NCI-H226 (cell line): ENCODE measurements at places on chromosomes 7 and 10.

DNA sequence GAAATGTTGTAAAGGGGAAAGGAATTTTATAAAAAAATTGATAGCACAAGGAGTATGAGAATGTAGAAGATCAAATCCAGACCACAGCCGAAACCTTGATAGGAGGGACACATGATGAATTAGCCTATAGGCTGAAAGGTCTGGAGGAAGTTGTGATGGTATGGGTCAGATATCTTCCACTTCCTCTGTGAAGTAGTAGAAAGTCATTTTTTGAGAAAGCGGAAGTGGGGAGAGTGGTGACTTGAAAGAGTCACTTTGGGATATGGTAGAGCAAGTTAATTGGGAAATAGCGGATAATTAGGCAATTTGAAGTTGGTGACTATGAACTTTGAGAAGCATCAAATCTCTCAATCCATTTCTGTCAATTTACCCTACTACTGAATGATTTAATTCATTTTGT is 99.4 kb downstream of the GRM8 start:
- no peak for DNase-seq

DNA sequence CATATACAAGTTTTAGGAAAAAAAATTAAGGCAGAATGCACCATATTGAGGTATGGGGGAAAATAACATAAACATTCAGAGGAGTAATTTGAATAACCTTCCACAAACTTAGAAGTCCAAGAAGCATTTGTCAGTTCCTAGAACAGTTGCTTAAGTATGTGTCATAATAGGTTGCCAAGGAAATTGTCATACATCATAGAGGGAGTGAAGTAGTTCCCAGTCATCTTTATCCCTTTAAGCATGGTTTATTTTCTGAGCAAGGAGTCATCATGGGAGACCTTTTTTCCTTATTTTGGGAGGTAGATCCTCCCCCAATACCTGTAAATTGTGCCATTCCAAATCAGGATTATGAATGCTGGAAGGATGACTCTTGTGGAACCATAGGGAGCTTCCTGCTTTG is at the start of gene SSMEM1:
Gene SSMEM1 (plus strand): TSS at position 219 of the 400 bp plus-strand sequence. CDS start 51 bp downstream, at position 270.
- peak; percentile 74 for DNase-seq

GRCh38 chr7:26688936-26689506 is 175.4 kb downstream of the SKAP2 start:
- no peak for DNase-seq

DNA sequence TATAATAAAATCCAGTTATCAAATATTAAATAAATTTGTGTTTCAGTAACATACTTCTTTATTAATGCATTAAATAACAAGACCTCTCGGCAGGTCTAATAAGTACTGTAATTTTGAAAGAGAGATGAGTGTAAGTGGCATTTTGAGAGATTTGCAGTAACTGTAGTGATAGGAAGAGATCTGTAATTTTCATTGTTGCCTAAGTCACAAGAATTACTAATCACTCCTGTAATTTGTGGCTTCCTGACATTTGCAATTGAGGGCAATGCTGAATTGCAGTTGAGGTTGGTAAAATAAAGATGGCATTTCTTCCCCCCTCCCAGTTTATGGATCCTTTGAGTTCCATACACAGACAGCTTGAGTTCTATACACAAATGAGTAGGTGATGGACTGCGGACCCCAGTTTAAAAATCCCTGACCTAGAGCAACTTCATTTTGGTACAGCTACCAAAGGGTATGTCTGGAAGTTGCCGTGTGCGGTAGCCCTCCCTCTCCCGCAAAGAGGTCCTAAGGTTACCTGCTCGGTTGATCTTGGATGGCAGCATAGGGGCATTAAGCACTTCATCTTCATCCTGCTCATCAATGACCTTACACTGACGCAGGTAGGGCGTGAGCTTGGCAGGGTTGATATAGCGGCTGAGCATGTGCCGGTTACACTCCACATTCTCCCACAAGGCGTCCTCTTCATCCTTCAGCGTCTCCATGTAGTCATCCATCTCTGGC is 96.4 kb downstream of the CARD11 start:
- DNase-seq = no peak

DNA sequence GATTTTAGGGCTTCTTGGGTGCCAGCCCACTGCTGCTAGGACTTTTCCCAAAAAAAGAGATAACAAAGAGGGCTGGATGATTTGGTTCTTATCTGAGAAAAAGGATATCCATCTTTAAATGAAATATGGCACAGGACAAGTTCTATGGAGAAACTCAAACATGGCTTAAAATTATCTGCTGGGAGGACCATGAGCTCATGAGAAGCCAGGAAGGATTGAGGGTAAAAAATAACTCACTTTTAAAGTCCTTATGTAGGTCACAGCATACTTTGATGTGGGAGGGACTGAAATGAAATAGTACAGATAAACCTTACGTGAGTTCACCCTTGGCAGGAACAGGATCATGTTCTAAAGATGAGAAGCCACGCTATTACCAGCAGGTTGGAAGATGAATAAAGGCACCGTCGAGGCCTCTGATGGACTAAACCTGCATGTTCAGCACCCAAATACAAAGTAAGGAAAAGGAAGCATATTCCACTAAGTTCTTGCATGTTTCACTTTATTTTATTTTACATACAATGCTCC is 369.2 kb upstream of the KLF6 start:
- DNase-seq = no peak

GRCh38 chr7:63900394-63901203 is 98.0 kb upstream of the ZNF722 start:
- DNase-seq = no peak

DNA sequence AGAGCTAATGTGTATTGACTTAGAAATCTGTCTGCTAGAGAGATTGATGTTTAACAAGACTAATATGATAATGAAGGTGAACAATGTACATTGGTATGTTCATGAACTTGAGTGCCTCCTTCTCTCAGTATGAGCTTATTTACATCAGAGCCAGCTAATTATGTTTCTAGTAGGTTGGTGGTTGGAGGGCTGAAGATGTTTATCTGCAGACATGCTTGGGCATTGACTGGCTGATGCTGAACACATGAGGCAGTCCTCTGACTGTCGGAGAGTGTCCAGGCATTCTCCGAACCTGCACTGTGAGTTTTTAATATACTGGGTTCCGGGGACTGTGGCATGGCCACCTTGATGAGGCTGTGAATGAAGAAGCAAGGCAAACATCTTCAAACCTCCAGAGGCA is 47.5 kb downstream of the BMPER start:
- no peak for DNase-seq

- no peak for DNase-seq
These were observed 64.4 kb downstream of the TBXAS1 start for GRCh38 chr7:139893461-139893860.

GRCh38 chr10:107657851-107658250 is 493.3 kb upstream of the SORCS1 start:
- DNase-seq = no peak

DNA sequence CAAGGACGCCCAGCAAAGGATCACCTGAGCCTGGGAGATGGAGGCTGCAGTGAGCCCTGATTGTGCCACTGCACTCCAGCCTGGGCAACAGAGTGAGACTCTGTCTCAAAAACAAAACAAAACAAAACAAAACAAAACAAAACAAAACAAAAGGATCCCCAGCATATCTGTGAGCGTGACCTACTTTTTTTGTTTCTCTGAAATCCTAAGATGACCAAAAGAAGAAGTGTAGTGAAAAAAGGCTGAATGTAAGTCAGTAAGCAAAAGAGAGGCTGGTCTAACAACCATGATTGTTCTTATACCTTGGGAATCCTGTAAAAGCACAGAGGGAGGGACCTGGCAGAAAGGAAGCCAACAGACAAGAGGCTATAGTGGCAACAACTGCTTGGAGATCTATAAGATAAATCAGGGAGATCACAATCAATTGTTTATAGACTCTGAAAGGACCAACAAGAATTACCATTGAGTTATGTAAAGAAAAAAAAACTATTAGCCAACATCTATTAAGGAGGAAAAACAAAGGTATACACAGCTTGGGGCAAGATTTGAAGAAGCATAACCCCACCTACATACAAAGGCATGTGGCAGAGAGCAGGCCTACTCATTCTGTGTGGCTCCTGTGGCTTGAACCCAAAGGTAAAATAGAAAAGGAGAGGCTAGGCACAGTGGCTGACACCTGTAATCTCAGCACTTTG is 255.2 kb upstream of the KLF14 start:
- DNase-seq = no peak

- DNase-seq = no peak
These were observed 37.2 kb downstream of the EXOC4 start for GRCh38 chr7:133290041-133290440.

DNA sequence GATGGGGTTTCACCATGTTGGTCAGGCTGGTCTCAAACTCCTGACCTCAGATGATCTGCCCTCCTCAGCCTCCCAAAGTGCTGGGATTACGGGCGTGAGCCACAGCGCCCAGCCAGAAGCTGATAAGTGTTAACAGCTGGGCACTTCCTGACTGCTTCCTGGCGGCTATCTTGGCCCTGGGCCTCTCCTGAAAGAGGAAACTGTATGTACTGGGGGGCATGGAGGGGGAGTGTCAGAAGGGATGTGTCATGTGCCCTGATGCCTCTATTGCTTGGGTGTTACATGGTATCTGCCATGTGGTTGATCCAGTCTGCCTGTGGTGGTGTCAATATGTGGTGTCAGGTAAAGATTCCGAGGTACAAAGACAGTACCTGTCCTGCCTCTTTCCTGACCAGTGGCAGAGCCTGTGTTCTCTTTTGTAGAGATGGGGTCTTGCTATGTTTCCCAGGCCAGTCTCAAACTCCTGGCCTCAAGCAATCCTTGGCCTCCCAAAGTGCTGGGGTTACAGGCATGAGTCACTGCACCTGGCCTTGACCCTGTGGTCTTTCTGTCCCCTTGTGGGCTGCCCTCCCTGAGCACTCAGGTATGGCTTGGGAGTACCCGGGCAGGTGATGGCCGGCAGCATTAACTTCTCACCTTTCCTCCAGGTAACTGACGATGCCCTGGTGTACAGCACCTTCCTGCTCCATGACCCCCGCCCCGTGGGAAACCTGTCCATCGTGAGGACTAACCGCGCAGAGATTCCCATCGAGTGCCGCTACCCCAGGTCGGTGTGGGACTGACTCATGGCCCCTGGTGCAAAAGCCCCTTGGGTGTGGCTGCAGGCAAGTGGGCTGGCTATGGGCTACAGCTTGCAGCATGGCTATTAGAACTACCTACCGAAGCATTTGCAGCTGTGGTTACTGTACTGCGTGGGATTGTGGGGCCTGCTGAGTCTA is 4.4 kb downstream of the ZP3 start:
- peak; percentile 71 for DNase-seq
